ENCODE measurements at places on chromosomes 5 and 9.

GRCh38 chr9:119052339-119053030 is 316.8 kb downstream of the BRINP1 start:
- H3K4me3 ChIP-seq: no peak overlapping the region
- peak; percentile 20 for DNase-seq
- H3K27ac ChIP-seq: no peak overlapping the region
- H3K36me3 ChIP-seq: no peaks in the 10 kb centered on the region
- H3K4me1 ChIP-seq: peaks cover 7% of the 10 kb centered on the region

- no peak overlapping the region for H3K4me3 ChIP-seq
- H3K27ac ChIP-seq: no peak overlapping the region
- no peaks in the 10 kb centered on the region for H3K27me3 ChIP-seq
- DNase-seq: no peak
- H3K4me1 ChIP-seq: no peaks in the 10 kb centered on the region
- H3K36me3 ChIP-seq: no peaks in the 10 kb centered on the region
These were observed 59.2 kb downstream of the ICE1 start for GRCh38 chr5:5481633-5482032.

- no peaks in the 10 kb centered on the region for H3K4me1 ChIP-seq
- DNase-seq: no peak
- H3K4me3 ChIP-seq: no peak overlapping the region
- no peaks in the 10 kb centered on the region for H3K36me3 ChIP-seq
- H3K27ac ChIP-seq: no peak overlapping the region
These were observed 301.1 kb downstream of the FAM170A start for GRCh38 chr5:119930490-119930889.

DNA sequence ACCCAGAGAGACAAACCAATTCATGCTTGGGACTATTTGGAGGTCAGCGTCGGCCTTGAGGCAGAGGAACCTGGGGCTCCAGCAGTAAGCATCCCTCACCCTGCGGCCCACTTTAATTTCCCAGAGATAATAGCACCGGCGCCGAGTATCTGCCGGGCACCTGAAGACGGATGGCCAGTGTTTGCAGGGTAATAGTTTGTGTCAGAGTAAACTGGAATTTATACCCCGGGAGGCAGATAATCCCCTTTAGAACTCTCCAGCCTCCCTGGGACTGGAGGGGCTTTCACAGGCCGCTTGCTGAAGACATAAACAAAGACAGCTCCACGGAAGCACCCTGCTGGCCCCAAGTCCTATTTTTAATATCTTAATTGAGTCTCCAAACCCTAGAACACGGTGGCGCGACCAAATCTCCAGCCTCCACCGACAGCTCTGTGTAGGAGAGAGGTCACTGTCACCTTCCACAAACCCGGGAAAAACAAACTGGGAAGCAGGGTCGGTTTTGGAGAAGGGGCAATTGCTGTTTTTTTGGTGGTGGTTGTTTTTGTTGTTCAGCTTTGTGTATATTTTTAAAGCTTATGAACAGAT is 17.4 kb upstream of the FCN1 start:
- DNase-seq: no peak
- no peaks in the 10 kb centered on the region for H3K36me3 ChIP-seq
- H3K4me3 ChIP-seq: no peak overlapping the region
- no peaks in the 10 kb centered on the region for H3K4me1 ChIP-seq
- H3K27ac ChIP-seq: no peak overlapping the region

DNA sequence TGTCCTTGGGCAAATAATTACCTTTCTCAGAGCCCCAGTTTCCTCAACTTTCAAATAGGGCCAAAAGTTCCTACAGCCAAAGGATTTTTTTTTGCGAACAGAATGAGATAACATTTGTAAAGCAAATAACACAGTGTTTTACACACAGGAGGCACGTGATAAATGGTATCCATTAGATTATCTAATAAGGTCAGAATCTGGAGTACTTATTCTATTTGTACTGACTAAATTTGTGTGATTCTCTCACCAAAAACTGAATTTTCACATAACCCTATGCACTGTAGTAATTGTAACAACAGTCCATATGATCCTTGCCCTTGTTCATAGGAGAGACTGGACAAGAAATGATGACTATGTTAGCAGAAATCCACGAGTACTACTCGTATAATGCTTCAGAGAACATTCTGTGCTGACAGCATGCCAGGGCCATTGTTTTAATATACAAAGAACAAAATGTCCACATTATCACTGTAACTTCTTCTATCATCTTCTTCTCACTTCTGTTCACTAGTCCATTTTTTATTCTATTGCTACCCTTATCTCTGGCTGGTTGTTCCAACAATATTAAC is 13.9 kb upstream of the FEM1C start:
- H3K36me3 ChIP-seq: no peaks in the 10 kb centered on the region
- DNase-seq: no peak

DNA sequence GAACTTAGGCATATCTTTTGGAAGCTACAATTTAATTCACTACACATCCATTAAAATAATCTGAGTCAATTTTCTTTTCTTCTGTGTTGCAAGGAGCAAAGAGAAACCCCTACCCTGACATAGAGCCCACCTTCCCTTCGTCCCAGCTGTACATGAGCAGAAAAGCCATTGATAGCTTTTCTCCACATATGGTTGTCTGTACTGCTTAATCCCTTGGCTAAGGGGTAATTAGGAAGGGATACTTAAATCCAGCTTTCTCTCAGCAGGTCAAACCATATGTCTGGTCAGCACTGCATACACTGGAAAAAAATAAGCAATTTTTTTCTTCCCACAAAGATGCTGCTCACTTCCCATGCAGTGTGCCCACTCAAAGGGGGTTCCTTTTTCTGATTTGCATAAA is 94.7 kb upstream of the RAD23B start:
- no peak overlapping the region for H3K27ac ChIP-seq
- H3K27me3 ChIP-seq: no peaks in the 10 kb centered on the region
- no peaks in the 10 kb centered on the region for H3K36me3 ChIP-seq

DNA sequence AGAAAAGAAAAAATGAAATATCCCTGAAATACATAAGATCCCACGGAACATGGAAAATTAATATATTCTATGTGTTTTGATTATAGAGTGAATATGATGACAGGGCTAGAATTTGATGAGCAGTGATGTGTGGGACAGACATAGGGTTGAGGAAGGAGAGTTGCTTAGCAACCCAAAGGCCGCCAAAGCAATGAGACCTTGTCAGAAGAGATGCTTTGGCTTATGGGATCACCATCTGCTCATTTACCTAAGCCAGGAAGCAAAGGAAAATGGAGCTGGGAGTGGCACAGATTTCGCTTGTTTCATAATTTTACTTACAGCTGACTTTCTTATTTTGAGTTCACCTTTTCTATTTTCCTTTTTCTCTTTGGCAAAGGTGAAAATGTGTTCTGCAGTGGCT is 20.9 kb upstream of the HAPLN1 start:
- no peaks in the 10 kb centered on the region for H3K27me3 ChIP-seq
- H3K4me3 ChIP-seq: no peak overlapping the region
- H3K4me1 ChIP-seq: no peaks in the 10 kb centered on the region
- no peak overlapping the region for H3K27ac ChIP-seq

GRCh38 chr5:62007457-62007856 is 298.5 kb upstream of the KIF2A start:
- 0 out of 2 replicates have a peak, but pooled peaks cover 3% of the 10 kb centered on the region for H3K27me3 ChIP-seq
- H3K4me1 ChIP-seq: no peaks in the 10 kb centered on the region
- no peak overlapping the region for H3K4me3 ChIP-seq

DNA sequence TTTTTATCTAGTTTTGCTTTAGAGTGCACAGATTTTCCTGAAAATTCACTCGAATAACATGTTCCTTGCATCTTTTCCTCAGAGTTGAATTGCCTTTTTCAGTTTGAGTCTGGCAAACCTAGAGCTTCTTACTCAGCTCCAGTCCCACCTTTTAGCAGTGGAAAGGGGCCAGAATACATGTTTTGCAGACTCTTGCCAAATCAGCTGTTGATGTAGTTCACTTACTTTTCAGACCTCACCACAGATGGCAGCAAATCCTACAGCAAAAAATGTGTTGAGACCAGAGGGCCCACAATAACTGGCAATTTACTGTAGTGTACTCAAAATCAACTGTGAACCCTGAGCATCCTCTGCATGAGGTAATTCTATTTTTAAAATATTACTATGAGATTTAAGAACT is 545.2 kb upstream of the ACO1 start:
- no peak overlapping the region for H3K4me3 ChIP-seq
- H3K4me1 ChIP-seq: no peaks in the 10 kb centered on the region
- no peaks in the 10 kb centered on the region for H3K36me3 ChIP-seq
- DNase-seq: no peak
- no peak overlapping the region for H3K27ac ChIP-seq
- no peaks in the 10 kb centered on the region for H3K27me3 ChIP-seq

- DNase-seq: no peak
- H3K27me3 ChIP-seq: no peaks in the 10 kb centered on the region
- no peak overlapping the region for H3K4me3 ChIP-seq
These were observed 402.1 kb upstream of the BRINP1 start for GRCh38 chr9:119771341-119771740.

DNA sequence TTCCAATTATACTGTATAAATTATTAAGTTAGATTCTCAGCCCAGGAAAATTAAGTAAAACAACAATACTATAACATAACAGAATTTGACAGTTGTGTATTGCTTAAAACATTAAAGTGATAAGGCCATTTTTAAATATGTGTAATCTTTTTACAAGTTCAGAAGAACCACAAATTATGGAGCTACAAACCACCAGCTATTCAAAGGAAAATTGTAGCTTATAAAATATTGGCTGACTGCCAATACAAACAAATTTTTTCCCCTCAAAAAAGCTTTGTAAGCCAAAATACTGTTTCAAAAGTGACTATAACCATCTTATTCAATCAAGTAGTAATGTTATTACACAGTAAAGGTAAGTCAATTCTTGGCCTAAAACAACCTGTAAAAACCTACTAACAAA is 21.9 kb downstream of the STRBP start:
- no peaks in the 10 kb centered on the region for H3K36me3 ChIP-seq
- H3K27me3 ChIP-seq: no peaks in the 10 kb centered on the region
- no peak overlapping the region for H3K27ac ChIP-seq
- no peak overlapping the region for H3K4me3 ChIP-seq
- H3K4me1 ChIP-seq: peaks cover 12% of the 10 kb centered on the region

GRCh38 chr5:139787257-139787567 is 8.4 kb upstream of the PSD2 start:
- DNase-seq: no peak
- no peak overlapping the region for H3K4me3 ChIP-seq
- peaks cover 3% of the 10 kb centered on the region for H3K27me3 ChIP-seq
- H3K4me1 ChIP-seq: no peaks in the 10 kb centered on the region

DNA sequence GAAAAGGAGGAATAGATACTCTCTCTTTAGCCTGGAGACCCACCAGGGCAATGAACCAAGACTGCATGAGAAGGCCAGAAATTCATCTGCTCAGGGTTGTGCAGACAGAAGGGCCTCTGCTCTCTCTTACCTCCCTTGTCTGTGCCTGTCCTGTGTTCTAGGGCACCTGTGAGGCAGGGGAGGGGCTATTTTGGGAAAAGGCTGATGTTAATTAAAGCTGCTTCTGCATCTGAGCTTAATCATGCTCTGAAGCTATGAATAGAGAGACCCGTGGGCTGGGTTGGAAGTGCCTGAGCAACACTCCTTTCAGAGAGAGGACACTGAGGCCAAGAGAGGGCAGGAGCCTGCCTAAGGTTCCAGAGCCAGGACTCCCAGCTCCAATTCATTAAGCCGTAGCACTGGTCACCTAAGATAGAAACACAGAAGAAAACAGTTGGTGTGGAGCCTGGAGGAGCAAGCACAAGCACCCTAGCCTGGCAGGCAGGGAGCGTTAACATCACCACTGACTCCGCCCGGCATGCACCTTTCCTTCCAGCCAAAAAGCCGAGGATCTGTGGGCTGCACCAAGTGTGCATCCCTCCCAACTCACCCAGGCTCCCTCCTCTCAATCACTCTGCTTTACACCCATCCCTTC is 31.4 kb upstream of the STING1 start:
- H3K27me3 ChIP-seq: no peaks in the 10 kb centered on the region
- H3K36me3 ChIP-seq: no peaks in the 10 kb centered on the region
- H3K4me1 ChIP-seq: no peaks in the 10 kb centered on the region
- H3K4me3 ChIP-seq: no peak overlapping the region

DNA sequence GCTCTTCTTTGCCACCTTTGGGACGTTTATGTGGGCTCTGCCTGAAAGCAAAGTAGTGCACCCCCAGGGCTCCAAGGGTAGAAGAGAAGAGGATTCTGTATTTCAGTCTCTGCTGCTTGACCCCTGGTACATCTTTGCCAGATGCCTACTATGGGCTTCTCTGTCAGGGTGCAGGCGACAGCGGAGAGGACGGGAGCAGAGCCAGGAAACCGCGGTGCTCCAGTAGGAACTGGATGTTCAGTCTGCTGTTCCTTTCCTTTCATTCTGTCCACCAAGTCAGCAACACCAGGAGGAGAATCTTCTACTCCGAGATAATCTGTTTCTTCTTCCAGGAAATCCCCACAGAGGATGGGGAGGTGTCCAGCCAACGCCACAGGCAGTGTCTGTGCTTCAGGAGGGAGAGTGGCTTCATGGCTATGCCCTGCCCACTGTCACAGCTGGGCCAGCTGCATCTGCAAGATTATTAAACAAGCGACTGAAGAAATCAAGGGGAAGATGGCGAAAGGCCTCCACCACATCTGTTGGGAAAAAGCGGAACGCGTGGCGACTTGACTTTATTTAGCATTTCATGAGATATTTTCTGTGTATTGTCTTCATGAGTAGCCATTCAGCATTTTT is 398.3 kb downstream of the IRX1 start:
- no peaks in the 10 kb centered on the region for H3K27me3 ChIP-seq
- no peaks in the 10 kb centered on the region for H3K4me1 ChIP-seq
- no peaks in the 10 kb centered on the region for H3K36me3 ChIP-seq
- DNase-seq: no peak
- H3K4me3 ChIP-seq: no peak overlapping the region

DNA sequence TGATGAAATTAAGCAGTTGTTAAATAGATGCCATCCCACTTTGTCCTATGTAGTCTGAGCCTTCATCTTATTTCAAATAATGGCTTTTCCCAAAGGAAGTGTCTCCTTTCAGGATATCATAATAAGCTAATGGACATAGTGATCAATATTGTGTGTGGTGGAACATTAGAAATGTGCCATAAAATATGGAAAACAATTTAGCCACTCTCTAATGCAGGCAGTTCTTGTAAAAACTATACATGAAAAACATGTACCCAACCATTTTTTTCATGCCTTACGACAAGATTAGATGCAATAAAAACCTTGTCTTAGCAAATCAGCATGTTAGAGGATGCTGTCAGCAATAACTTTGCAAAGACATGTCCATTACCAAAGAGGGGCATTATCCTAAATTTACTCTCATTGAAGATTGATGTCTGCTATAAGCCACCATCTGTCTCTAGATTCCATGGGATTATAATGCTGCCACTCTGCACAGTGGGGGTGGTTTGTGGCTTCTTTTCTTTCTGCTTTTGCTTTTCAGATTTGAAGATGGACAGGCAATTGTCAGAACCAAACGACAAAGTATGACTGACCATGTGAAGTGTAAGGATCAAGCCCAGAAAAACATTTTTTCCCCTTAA is 724.0 kb upstream of the ZNF608 start:
- no peaks in the 10 kb centered on the region for H3K36me3 ChIP-seq
- no peak overlapping the region for H3K4me3 ChIP-seq
- DNase-seq: peak; percentile 54
- peaks cover 10% of the 10 kb centered on the region for H3K4me1 ChIP-seq
- H3K27me3 ChIP-seq: no peaks in the 10 kb centered on the region

- H3K4me3 ChIP-seq: no peak overlapping the region
- H3K4me1 ChIP-seq: no peaks in the 10 kb centered on the region
- H3K27me3 ChIP-seq: peaks cover 4% of the 10 kb centered on the region
- no peak for DNase-seq
- H3K27ac ChIP-seq: no peak overlapping the region
These were observed 559.5 kb upstream of the WWC1 start for GRCh38 chr5:167731951-167732350.
